ENCODE measurements at places on chromosomes 3 and 15.

DNA sequence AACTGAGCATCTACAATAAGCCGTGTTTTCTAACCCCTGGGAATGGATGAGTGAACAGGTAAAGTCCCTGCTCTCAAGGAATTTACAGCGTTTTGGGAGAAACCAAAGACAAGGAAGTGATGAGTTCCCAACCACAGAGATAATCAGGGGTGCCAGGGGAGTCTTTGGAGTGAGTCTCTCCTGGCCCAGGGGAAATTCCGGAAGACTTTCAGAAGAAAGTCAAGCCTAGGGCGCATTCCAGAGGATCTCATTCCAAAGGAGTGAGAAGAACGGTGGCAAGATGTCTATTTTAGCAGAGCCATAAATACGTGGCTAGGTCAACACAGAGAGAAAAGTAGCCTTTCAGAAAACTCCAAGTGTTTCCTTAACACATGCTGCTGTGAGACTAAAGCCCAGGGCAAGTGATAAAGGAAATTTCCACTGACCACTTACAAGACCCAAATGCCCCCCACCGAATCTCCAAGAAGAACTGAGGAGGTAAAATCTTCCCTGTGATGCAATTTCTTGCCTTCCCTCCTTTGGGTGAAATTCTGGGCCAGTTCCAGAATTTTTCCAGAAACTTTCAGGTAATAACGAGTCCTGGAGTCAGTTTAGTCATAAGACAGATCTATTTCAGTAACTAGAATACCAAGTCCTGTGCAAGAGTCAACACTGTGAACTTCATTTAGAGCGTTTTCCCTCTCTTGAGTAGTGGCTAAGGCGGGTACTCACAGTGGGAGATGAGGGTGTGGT lies 437.4 kb downstream of the NR2F2 start:
- DNase-seq: no peak

DNA sequence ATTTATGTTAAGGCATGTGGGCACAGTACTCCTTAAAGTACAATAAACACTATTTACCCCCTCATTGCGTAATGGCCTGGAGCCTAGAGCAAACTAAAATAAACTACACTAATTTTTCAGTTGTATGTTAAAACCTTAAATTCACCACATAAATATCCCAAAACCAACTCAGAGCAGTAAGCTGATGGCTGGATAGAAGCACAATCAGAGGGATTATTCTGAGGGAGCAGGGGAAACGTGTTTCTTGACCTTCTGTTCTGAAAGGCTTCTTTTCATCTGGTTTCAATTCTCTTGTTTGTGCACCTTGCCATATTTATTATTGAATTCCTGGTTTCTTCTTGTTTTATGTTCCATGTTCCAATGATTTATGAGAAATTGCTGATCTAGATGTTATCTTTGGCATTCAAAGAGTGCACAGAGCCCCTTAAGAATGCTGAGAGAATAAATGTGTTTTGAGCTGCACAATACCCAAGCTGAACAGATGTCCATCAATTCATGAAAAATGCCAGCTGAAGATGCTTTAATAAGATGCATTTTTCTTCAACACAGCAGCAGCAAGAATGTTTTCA lies 29.6 kb downstream of the RPL22L1 start:
- no peak for DNase-seq

GRCh38 chr15:85178308-85178707 lies 196.7 kb downstream of the PDE8A start:
- no peak for DNase-seq

GRCh38 chr3:123765475-123766128 lies 118.5 kb downstream of the MYLK start:
- DNase-seq: no peak

DNA sequence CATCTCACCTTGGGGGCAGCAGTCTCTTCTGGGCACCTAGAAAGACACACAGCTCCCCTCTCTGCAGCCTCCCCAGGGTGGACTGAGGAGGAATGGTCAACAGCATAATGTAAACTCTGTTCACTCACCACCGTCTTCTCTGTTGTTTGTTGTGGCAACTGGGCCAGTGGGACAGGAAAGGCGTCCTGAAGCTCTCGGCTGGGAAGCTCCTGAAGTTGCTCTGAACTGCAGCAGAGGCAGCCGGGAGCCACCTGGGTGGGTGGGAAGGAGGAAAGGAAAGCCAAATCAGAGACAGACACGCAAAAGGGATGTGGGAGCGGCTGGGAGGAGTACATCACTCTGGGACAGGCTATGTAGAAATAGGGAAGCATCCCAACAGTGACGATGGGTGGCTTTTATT lies 52.7 kb downstream of the MYLK start:
- DNase-seq: no peak

GRCh38 chr3:41522612-41523011 lies 323.3 kb downstream of the CTNNB1 start:
- no peak for DNase-seq
